ENCODE measurements at places on chromosomes 16 and 17. TPM values are rescaled to one million over a fixed set of nuclear protein-coding genes. Genes with fewer than 3 reads are reported as not detected.
A peak's percentile ranks its signal among the peaks of the same experiment; 100 is the strongest.

DNA sequence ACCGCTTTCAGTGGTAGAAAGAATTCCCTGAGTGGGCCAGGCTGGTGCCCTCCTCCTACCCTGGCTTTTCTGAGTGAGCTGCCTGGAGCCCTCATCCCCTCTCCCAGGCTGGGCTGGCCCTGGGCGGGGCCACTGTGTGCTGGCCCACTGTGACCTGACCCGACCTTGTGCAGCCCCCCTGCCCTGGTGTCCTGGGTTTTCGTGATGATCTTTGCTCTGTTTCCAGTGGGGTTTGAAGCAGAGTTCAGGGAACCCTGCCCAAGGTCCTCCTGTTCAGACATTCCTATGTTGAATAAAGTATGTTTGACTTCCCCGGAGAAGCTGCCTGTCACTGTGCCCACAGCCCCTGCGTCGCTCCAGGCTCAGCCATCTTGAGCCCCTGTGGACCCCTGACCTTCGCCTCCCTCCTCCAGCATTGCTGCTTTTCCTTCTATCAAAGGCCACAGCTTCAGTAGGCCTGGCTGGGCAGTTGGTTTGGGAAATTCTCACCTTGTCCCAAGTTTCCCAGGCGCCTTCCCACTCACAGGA, 13.7 kb upstream of the NAGLU start:
- DNase-seq, result no peak

The NT5C gene
- 150 TPM for total RNA-seq

The RNU2-1 gene
- not detected for total RNA-seq

The IL21R gene
- total RNA-seq, result 0.67 TPM

GRCh38 chr17:62076864-62077788, 12.0 kb upstream of the MED13 start:
- no peak for DNase-seq

The SLC7A5 gene
- 112 TPM for total RNA-seq

DNA sequence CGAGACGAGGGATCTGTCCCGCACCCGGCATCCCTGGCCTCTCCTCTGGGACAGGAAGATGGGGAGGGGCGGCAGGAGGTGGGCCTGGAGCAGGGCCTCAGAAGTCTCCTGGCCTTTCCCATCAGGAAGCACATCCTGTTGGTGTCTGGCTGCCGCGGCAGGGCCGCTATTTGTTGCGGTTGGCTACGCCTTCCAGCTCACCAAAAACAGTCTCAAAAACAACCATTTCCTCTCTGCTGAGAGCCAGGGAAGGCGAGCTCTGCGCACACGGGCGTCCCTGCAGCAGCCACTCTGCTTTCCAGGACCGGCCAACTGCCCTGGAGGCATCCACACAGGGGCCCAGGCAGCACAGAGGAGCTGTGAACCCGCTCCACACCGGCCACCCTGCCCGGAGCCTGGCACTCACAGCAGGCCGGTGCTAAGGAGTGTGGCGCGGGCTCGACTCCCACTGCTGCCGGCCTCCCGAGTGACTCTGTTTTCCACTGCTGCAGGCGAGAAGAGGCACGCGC, at the start of gene TMEM204:
Gene TMEM204 (plus strand): TSS at position 224 of the 509 bp plus-strand sequence. CDS start 610 bp downstream, outside the sequence.
- DNase-seq, result peak; percentile 92

The GNG13 gene
- not detected for total RNA-seq

The AOC3 gene
- 0.11 TPM for total RNA-seq

DNA sequence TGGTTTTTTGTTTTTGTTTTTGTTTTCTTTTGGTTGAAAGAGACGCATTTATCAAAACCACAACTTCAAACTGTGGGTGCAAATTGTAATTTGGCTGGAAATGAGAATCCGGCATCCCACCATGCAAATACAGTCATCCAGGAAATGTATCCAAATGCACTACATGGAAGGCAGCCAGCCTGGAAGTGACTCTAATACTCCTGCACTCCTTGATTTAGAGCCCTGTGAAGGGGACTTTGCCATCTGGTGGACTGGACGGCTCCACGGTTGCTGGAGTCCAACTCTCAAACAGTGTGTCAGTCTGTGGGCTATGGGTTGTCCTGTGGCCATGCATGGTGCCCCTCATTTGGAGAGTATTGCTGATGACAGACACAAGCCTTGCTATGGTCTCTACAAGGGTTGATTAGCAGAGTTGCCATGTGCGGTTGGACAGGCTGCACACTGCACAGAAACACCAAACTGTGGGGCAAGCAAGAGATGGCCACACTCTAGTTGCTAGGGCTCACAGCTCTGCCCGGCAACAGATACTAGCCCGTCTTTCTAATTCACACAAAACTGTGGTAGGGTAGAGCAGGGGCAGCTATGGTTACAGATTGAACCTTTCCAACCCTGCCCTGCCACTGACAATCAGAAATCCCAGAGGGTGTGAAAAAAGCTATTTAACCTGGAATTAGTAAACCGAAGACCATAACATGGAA, 62.4 kb downstream of the VAT1L start:
- peak; percentile 50 for DNase-seq

- DNase-seq, result no peak
Observed at GRCh38 chr16:88481851-88482250, 28.8 kb downstream of the ZFPM1 start.

All from HT1080 (cell line).